Thyroid gland (tissue), 4 donors: ENCODE measurements at places on chromosomes 2 and 18. TPM values are rescaled to one million over a fixed set of nuclear protein-coding genes. Genes with fewer than 3 reads are reported as not detected.

- no peak overlapping the region for H3K27ac ChIP-seq
- no peak overlapping the region for H3K4me3 ChIP-seq
These were observed 60.8 kb downstream of the MTHFD2 start for GRCh38 chr2:74259191-74259590.

DNA sequence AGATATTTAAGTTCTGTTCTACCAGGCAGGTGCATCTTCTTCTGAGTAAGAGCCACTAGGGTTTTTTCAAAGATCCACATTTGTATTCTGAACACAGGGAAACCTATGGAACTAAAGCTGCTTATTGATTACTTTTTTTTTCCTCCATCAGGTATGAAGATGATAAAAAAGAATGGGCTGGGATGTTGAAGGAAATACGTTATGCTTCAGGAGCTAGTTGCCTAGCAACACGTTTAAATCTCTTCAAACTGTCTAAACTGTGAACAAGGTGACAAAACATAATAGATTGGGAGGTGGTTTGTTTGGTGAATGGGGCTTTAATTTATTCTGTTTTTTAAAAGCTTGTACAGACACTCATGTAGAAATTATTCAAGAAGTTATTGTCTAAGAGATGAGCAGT lies 15.9 kb downstream of the KLHL41 start:
- no peaks in the 10 kb centered on the region for H3K27me3 ChIP-seq
- no peak overlapping the region for H3K27ac ChIP-seq
- H3K4me1 ChIP-seq, result no peaks in the 10 kb centered on the region
- no peak overlapping the region for H3K4me3 ChIP-seq
- H3K36me3 ChIP-seq, result no peaks in the 10 kb centered on the region

DNA sequence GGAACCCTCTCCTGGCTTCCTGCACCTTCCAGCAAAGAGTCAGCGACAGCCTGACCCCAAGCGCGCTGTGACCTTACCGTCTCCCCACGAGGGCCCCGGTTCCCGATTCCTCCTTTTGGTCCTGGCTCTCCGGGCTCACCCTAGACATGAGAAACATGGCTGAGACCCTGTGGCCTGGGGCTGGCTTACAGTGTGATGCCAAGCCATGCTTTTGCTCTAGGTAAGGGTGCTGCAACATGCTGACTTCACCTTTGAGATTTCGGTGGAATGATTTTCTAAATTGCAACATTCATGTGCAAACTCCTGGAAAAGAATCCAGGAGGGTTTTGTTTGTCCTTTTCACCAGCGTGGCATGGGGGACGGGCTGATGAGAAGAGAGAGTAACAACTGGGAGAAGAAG lies 63.9 kb downstream of the COL6A3 start:
- no peaks in the 10 kb centered on the region for H3K36me3 ChIP-seq
- DNase-seq, result no peak
- no peaks in the 10 kb centered on the region for H3K27me3 ChIP-seq

DNA sequence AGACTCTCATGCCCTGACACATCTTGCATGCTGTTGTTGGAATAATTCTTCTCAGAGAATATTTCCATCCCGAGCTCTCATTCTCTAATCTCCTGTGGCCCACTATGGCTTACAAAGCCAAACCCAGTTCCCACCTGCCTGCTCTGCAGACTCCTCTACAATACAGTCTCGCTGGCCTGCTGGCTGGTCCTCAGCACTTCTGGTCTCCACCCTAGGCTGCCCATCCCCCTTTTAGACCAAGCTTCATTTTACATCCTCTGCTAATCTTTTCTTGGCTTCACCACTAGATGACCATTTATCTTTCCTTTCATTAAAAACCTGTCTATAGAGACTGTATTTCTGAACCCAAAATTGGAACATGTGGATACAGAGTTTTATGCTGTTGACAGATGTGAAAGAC lies 42.5 kb upstream of the YPEL5 start:
- no peak overlapping the region for H3K4me3 ChIP-seq
- H3K27ac ChIP-seq, result no peak overlapping the region
- no peaks in the 10 kb centered on the region for H3K27me3 ChIP-seq
- H3K4me1 ChIP-seq, result no peaks in the 10 kb centered on the region
- H3K36me3 ChIP-seq, result no peaks in the 10 kb centered on the region

GRCh38 chr18:77308216-77308615 lies 58.6 kb downstream of the GALR1 start:
- H3K4me1 ChIP-seq, result no peaks in the 10 kb centered on the region
- no peak for DNase-seq
- no peaks in the 10 kb centered on the region for H3K27me3 ChIP-seq
- no peaks in the 10 kb centered on the region for H3K36me3 ChIP-seq

DNA sequence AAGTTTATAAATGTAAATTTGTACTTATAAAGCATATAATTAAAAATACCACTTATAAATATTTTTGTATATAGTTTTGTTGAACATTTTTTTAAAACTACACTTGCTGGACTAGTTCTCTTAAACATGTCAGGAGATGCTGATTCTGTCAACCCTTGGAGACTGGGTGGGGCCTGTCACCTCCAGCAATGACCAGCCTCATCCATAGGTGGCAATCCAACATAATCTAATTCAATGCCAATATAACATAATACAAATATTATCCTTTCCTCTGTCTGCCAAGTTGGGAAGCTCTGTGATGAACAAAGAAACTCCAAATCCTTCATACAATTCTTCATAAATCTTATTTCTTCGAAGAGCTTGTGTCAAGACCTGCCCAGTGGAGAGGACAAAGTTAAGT lies 140.4 kb downstream of the RBMS1 start:
- H3K27me3 ChIP-seq, result no peaks in the 10 kb centered on the region
- H3K27ac ChIP-seq, result no peak overlapping the region
- no peak overlapping the region for H3K4me3 ChIP-seq
- peaks cover 11% of the 10 kb centered on the region for H3K4me1 ChIP-seq
- H3K36me3 ChIP-seq, result no peaks in the 10 kb centered on the region
- no peak for DNase-seq

- H3K4me1 ChIP-seq, result no peaks in the 10 kb centered on the region
- H3K27ac ChIP-seq, result no peak overlapping the region
- H3K4me3 ChIP-seq, result no peak overlapping the region
- H3K27me3 ChIP-seq, result no peaks in the 10 kb centered on the region
These were observed 163.3 kb downstream of the LRRC30 start for GRCh38 chr18:7394050-7394659.

DNA sequence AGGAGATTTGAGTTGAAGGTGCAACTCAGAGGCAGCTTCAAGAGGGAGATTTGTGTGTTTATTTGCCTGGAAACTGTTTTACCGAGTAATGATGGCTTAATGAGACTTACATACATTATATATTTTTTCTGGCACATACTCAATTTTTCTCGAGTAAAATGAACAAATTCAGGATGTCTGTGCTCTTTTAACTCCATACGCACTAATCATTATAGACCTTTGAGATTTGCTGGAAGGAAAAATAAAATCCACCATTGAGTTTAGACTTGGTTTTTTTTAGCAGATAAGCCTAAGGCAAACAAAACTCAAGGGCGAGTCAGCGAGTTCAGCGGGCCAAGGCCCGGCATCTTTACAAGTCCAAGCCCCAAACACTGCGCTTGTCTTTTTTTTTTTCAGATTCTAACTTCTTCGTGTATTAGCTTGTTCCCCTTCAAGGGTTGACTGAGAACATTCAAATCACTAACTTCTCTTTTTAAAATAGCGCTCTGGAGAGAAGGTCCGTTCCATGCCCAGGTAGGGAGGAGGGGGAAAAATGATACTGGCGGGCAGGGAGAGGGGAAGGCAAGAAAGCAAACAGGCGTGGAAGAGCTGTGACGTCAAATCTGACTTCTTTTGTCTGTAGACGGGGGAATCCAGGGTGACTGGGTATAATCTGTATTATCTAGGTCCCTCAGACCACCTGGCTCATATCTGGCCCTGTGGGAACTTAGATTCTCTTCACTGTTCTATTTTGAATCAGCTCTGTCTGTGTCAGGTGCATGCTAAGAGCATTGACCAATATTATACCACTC lies 72.7 kb upstream of the MAP3K20 start:
- no peak overlapping the region for H3K27ac ChIP-seq
- H3K4me3 ChIP-seq, result no peak overlapping the region

Gene RTP5
- 0.13 TPM for total RNA-seq

Gene CPO
- not detected for total RNA-seq

Gene EIPR1
- total RNA-seq, result 50.9 TPM

Gene L3MBTL4
- total RNA-seq, result 15.2 TPM

Gene PPP3R1
- total RNA-seq, result 30.6 TPM

Gene COL4A4
- 37.3 TPM for total RNA-seq
